ENCODE measurements at places on chromosomes 7 and 10.

DNA sequence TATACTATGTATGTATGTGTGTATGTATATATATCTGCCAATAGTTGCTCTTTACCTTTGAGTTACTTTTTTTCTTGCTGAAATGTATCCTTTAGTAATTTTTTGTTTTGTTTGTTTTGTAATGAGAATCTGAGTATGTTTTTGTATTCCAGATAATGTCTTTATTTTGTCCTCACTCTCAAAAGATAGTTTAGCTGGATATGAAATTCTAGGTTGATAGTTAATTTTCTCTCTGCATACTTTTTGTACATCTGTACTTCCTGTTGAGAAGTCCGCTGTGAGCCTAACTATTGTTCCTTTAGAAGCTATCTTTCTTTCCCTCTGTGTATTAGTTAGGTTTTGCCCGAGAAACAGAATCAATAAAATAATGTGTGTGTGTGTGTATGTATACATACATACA lies 29.5 kb downstream of the BUB3 start:
- DNase-seq = no peak

GRCh38 chr7:111560773-111561653 lies 1.3 kb downstream of the IMMP2L start:
- DNase-seq = no peak

DNA sequence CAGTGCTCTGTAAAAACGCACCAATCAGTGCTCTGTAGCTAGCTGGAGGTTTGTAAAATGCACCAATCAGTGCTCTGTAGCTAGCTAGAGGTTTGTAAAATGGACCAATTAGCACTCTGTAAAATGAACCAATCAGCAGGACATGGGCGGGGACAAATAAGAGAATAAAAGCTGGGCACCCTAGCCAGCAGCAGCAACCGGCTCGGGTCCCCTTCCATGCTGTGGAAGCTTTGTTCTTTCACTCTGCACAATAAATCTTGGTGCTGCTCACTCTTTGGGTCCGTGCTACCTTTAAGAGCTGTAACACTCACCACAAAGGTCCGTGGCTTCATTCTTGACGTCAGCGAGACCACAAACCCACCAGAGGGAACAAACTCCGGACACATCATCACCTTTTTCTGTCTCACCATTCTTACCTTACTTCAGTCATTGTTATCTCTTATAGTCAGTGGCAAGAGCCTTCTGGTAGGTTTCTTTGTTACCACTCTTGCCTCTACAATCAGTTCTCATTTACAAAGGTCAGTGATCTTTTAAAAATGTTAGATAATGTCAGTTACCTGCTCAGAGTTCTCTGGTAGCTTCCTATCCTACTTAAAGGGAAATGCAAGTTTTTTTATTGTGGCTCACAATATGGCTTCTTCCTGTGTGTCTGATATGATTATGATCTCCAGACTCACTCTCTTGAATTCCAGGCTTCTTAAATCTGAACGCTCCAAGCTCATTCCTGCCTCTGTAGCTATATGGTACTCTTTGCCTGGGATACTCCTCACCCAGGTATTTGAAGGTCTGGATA lies 4.5 kb downstream of the STAM start:
- DNase-seq = no peak

DNA sequence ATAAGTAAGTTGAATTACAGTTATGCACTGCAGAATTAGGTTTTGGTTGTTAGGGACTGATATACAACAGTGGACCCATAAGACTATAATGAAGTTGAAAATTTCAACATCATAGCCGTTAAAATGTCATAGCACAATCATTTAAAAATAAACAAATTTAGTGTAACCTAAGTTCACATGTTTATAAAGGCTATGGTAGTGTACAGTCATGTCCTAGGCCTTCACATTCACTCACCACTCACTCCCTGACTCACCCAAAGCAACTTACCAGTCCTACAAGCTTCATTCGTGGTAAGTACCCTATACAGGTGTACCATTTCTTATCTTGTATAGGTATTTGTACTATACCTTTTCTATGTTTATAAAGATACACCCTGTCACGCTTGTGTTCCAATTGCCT lies 113.7 kb downstream of the RAB11FIP2 start:
- no peak for DNase-seq

GRCh38 chr10:124735491-124736286 lies 8.5 kb downstream of the FAM53B start:
- DNase-seq = no peak

DNA sequence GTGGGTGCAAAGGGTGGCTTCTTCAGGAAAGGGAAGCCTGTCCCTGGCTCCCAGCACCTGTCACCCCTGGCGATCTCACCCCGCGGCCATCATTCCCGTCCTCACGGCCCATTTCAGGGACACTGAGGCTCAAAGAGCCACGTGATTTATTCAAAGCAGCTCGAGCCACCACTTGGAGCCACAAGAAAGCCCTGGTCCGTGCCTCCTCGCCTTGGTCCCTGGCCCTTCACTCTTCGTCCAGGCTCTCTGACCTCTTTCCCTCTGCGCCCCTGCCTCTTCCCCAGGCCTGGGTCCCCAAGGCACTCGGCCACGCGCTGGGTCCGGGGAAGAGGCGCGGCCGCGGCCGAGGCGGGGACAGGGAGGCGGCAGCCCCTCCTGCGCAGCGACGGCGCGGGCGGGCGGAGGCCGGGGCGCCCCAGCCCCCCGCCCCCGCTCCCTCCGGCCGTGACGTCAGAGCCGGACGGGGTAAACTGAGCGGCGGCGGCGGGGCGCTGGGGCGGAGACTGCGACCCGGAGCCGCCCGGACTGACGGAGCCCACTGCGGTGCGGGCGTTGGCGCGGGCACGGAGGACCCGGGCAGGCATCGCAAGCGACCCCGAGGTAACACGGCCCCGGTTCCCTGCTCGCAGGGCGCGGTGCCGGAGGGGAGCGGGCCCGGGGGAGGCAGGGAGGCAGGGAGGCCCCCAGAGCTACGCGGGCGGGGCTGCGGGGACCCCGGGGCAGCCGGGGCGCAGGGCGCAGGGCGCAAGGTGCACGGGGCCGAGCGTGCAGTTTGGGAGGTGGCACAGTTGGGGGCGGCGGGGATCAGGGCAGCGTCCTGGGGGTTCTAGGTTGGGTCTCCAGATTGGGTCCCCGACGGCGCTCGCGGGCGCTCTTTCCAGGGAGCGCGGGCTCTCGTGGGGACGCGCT lies at the start of gene SLC18A2:
Gene SLC18A2 (plus strand): TSS at position 494 of the 909 bp plus-strand sequence. CDS start 580 bp downstream, outside the sequence.
- no peak for DNase-seq
